ENCODE measurements at places on chromosomes 1 and 21.

- no peak for DNase-seq
These were observed 156.9 kb downstream of the DHRS3 start for GRCh38 chr1:12460911-12461621.

- DNase-seq, result no peak
These were observed 17.3 kb downstream of the CHD5 start for GRCh38 chr1:6162773-6163172.

GRCh38 chr1:198833706-198834503 lies 195.1 kb downstream of the PTPRC start:
- DNase-seq, result no peak

DNA sequence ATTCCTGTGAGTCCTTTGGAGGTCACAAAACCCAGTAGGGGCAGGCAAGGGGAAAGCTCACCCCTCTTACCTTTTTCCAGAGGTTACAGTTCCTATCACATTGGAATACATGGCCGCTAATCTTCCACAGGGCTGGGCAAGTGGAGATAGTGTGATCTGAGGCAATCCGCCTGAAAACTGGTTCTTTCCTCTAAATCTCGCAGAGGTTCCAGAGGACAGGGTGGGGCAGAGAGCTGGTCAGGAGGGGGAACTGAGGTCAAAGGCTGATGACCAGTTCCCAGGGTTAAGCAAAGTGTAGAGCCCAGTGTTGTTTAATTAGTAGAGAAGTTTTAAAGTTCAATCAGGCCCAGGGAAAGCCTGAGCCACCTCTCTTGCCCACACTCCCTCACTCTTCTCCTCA lies at the start of gene SERPINC1:
Gene SERPINC1 (minus strand): TSS at position 179 of the 400 bp plus-strand sequence. CDS start 68 bp downstream, at position 111.
- DNase-seq, result no peak

GRCh38 chr1:209880031-209880430 lies 52.3 kb downstream of the UTP25 start:
- no peak for DNase-seq

DNA sequence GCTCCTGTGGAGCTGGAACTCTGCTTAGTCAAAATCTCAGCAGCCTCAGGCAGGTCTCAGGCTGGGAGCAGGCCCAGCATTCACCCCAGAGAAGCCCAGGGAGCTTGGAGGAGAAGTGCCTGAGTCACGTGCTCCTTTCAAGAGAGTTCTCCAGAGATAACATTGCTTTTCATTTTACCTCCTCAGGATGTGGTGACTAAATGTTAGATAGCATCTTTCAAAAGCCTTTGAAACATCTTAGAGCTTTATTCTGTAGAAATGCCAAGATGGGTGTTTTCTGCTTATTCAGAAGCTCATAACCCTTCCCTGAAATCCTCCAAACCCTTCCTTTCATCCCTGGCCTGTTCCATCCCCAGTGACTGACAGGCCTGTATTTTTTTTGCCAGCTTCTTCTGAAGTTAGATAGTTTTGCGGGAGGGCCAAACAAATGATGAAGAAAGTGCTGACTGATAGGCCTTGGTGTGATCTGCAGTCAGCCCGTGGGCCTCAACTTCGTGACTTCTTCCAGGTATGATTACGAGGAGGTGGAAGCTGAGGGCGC lies 58.0 kb downstream of the PGM1 start:
- peak; percentile 14 for DNase-seq

- DNase-seq, result no peak
These were observed 89.5 kb downstream of the NRIP1 start for GRCh38 chr21:14975136-14975919.

DNA sequence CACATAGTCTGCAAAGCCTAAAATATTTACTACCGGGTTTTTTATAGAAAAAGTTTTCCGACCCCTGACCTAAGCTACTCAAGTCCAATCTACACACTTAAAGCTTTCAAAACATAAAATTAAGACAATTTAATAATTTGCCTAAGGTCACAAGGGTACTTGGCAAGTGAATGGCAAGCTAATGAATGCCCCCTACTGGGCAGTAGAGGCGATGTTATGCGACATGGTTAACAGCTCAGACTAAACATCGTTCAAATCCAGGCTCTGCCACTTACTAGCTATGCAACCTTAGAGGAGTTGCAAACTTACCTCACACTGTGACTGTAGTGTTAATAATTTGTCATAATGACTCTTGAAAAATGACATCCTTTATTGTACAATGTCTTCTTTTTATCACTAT lies 317.2 kb upstream of the NFIA start:
- DNase-seq, result no peak

DNA sequence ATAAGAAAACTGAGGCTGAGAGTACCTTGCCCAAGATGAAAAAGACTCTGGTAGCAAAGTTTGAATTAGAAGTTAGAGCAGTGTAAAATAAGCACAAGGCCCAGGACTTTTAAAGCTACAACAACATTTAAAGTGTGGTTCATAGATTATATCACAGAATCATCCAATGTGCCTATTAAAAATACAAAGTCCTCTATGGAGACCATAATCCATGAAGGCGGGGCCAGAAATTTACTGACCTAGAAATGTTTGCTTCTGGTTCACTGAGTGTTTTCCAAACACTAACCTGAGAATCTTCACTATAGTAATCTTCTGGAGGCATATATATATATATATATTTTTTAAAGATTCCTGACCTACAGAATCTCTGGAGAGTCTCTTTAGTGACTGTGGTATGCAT lies 12.3 kb downstream of the DEPDC1 start:
- no peak for DNase-seq

- no peak for DNase-seq
These were observed 220.5 kb upstream of the SGIP1 start for GRCh38 chr1:66313429-66313828.

GRCh38 chr1:194161591-194161990 lies 975.2 kb upstream of the B3GALT2 start:
- DNase-seq, result no peak

DNA sequence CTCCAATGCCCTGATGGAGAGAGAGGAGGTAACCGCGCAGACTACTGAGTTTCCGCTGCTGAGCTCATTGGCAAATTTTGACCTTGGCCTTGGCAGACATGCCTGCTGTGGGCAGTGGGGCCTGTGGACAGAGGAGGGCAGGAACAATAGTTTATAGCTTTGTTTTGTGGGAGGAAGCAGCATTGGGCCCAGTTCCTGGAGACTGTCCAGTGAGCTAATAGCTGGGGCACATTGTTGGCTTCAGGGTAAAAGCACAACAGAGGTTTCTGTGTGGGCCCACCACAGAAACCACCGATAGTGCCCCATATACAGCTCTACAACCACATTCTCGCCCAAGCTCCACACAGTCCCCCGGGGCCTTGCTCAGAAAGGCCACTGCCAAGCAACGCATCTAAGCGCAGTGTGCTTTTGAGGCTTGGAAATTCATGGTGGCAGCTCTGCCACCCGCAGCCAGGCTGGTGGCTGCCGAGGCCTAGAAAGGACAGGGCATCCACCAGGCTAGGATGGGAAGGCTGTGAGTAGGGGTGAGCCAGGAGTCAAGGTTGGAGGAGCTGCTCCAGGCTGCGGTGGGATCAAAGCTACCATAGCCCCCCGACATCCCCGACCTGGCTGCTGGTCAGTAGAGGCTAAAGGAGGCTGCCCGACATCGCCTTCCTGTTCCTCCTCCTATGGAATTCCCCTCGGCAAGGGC lies 43.2 kb downstream of the NEK2 start:
- DNase-seq, result no peak

- peak; percentile 32 for DNase-seq
These were observed 5.1 kb upstream of the CLEC20A start for GRCh38 chr1:178501705-178502329.

DNA sequence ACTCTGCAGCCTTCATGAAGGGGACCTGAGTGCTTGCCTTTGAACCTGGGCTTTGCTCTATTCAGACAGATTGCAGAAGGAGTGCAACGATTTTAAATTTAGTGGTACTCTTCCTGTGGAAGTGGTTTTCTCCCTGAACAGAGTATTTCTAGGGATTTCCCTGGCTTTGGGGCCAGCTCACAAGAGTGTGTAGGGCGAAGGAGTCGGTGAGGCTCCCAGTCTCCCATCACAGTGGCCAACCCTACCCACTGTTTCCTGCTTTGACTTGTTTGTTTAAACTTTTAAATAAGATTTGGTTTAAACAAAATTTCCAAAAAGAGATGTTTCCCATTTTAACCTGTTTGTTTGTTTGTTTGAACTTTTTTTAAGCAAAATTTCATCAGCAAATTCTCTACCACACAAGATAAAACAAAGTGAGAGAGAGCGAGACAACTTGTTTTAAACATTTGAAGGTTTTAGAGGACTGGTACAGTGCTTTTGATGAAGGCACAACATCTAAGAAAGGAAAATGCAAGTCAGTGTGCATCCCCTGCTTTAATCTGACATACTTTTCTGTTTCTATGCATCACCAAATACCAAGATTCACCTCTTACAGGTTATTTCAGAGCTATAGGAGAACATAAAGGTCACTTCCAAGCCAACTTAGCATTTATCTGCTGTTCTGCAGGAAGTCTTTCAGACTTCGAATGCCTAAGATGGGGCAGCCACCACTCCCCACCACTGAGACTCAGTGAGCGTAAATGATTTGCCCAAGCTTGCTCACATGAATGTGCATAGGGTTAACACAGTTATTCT lies 6.6 kb downstream of the SELP start:
- DNase-seq, result no peak

GRCh38 chr1:147784941-147785340 lies 24.5 kb upstream of the GJA5 start:
- no peak for DNase-seq

GRCh38 chr1:164320790-164321731 lies 237.9 kb upstream of the PBX1 start:
- no peak for DNase-seq

GRCh38 chr1:234997201-234997895 lies 131.3 kb downstream of the TOMM20 start:
- DNase-seq, result no peak

DNA sequence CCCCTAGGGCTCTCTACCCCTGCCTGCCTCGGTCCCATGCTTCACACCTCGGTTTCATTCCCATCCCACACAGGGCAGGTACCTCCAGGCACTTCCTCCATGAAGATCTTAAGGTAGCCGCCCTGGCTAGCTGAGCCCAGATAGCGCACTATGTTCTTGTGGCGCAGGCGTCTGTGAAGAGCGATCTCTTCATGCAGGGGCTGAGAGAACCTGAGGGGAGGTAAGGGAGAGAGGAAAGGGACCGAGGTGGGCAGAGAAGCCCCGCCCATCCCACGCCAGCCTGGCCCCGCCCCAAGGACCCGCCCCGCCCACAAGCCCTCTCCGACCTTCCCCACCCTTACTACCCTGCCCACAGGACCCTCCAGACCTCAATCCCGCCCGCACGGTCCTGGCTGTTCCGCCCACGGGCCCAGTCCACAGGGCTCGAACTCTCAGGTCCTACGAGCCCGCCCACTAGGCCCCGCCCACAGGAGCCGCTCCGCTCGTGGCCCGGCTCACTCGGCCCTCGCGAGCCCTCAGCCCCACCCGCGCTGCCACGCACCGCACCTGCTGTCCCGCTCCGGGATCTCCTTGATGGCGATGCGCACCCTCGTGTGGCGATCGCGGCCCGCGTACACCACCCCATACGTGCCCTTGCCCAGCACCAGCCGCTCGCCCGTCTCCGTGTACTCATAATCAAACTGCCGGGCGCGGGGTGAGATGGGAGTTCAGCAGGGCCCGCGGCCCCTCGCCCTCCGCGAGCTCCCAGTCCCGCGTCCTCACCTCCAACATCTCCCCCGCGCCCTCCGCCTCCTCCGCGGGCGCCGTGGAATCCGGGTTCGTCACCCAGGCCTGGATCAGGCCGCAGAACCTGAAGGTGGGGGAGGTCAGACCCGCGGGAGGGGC lies 6.4 kb downstream of the MAP3K6 start:
- DNase-seq, result peak; percentile 50

- no peak for DNase-seq
These were observed 42.1 kb downstream of the NRIP1 start for GRCh38 chr21:15022608-15023261.
